ENCODE measurements at places on chromosomes 16 and 17. TPM values are rescaled to one million over a fixed set of nuclear protein-coding genes. Genes with fewer than 3 reads are reported as not detected.

AHSP gene
- total RNA-seq: not detected

NPIPB9 gene
- total RNA-seq: 1.5 TPM

GNG13 gene
- not detected for total RNA-seq

GRIN2A gene
- not detected for total RNA-seq

ABCA10 gene
- 0.65 TPM for total RNA-seq

PRSS33 gene
- total RNA-seq: not detected

SLC35G6 gene
- total RNA-seq: not detected

CD300H gene
- total RNA-seq: not detected

VKORC1 gene
- 59.1 TPM for total RNA-seq

PROCA1 gene
- total RNA-seq: 1.1 TPM

PRAC2 gene
- not detected for total RNA-seq
